ENCODE measurements at places on chromosomes 12 and 14. TPM values are rescaled to one million over a fixed set of nuclear protein-coding genes. Genes with fewer than 3 reads are reported as not detected.

DNA sequence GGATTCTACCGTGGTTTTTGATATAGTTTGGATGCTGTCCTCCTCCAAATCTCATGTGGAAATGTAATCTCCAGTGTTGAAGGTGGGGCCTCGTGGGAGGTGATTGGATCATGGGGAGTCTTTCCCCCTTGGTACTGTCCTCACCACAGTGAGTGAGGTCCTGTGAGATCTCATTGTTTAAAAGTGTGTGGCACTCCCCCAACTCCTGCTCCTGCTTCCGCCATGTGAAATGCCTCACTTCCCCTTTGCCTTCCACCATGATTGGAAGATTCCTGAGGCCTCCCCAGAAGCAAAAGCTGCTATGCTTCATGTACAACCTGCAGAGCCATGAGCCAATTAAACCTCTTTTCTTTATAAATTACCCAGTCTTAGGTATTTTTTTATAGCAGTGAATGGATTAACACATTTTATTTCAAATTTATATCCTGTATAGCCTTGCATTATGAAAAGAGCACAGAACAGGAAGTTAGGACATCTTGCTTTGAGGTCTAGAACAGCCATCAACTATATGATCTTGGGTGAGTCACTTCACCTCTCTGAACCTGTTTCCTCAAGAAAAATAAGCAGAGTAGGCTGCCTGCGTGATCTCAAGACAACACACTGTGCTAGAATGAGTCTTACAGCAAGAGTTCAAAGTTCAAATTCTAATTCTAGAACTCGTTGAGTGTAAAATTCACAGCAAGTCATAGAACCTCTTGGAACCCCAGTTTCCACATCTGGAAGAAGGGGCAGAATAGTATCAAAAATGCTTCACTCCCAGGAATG, 160.9 kb upstream of the EEA1 start:
- peaks cover 2% of the 10 kb centered on the region for H3K4me1 ChIP-seq
- no peak overlapping the region for H3K4me3 ChIP-seq
- no peaks in the 10 kb centered on the region for H3K27me3 ChIP-seq
- no peaks in the 10 kb centered on the region for H3K36me3 ChIP-seq

- H3K4me3 ChIP-seq, result no peak overlapping the region
- H3K36me3 ChIP-seq, result no peaks in the 10 kb centered on the region
- peaks cover 4% of the 10 kb centered on the region for H3K27me3 ChIP-seq
- DNase-seq, result no peak
Observed at GRCh38 chr14:54815016-54815415, 87.6 kb downstream of the GCH1 start.

- DNase-seq, result no peak
- H3K4me1 ChIP-seq, result no peaks in the 10 kb centered on the region
- H3K36me3 ChIP-seq, result no peaks in the 10 kb centered on the region
- H3K4me3 ChIP-seq, result no peak overlapping the region
Observed at GRCh38 chr12:112855375-112855774, 51.4 kb upstream of the OAS1 start.

GRCh38 chr12:119807380-119807779, 69.7 kb downstream of the CIT start:
- DNase-seq, result no peak
- no peak overlapping the region for H3K27ac ChIP-seq
- H3K36me3 ChIP-seq, result no peaks in the 10 kb centered on the region
- H3K4me1 ChIP-seq, result peaks cover 13% of the 10 kb centered on the region

CCDC63 gene
- total RNA-seq, result not detected

CMAS gene
- 29.8 TPM for total RNA-seq

Data from psoas muscle (tissue), 8 donors.